ENCODE measurements at places on chromosomes 12 and 14.
A peak's percentile ranks its signal among the peaks of the same experiment; 100 is the strongest.

- no peak for DNase-seq
- H3K36me3 ChIP-seq, result no peaks in the 10 kb centered on the region
- H3K4me1 ChIP-seq, result no peaks in the 10 kb centered on the region
- no peak overlapping the region for H3K27ac ChIP-seq
Measured at GRCh38 chr12:2076196-2076570, 23.4 kb downstream of the CACNA1C start.

- no peaks in the 10 kb centered on the region for H3K36me3 ChIP-seq
- no peak for DNase-seq
- H3K4me1 ChIP-seq, result no peaks in the 10 kb centered on the region
- H3K4me3 ChIP-seq, result no peak overlapping the region
- H3K27me3 ChIP-seq, result no peaks in the 10 kb centered on the region
- no peak overlapping the region for H3K27ac ChIP-seq
Measured at GRCh38 chr14:34338056-34338455, 124.0 kb downstream of the SPTSSA start.

DNA sequence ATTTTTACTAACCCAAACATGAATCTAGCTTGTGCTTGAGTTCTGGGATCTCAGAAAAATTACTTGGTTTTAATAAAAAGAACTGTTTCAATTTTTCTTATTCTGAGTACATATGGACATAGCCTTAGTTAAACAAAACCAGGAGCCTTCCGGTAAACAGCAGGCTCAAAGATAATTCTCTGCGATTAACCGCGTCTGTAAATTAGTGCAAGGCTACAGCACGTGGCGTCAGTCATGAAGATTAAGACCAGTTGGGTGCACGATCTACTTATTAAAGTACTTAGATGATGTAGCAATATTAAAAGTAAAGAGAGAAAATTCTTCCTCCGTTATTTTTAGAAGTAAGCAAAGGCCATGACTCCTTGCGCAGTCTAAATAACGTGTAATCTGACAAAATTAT is 700 bp downstream of the KCNJ8 start:
- peak overlapping the region; percentile 62 for H3K27ac ChIP-seq
- H3K36me3 ChIP-seq, result no peaks in the 10 kb centered on the region
- H3K4me3 ChIP-seq, result peak overlapping the region; percentile 79
- DNase-seq, result no peak
- no peaks in the 10 kb centered on the region for H3K27me3 ChIP-seq
- H3K4me1 ChIP-seq, result peaks cover 4% of the 10 kb centered on the region

GRCh38 chr12:131102493-131102931 is 148.8 kb downstream of the ADGRD1 start:
- H3K4me3 ChIP-seq, result no peak overlapping the region
- no peak for DNase-seq
- peaks cover 13% of the 10 kb centered on the region for H3K27me3 ChIP-seq
- no peak overlapping the region for H3K27ac ChIP-seq

DNA sequence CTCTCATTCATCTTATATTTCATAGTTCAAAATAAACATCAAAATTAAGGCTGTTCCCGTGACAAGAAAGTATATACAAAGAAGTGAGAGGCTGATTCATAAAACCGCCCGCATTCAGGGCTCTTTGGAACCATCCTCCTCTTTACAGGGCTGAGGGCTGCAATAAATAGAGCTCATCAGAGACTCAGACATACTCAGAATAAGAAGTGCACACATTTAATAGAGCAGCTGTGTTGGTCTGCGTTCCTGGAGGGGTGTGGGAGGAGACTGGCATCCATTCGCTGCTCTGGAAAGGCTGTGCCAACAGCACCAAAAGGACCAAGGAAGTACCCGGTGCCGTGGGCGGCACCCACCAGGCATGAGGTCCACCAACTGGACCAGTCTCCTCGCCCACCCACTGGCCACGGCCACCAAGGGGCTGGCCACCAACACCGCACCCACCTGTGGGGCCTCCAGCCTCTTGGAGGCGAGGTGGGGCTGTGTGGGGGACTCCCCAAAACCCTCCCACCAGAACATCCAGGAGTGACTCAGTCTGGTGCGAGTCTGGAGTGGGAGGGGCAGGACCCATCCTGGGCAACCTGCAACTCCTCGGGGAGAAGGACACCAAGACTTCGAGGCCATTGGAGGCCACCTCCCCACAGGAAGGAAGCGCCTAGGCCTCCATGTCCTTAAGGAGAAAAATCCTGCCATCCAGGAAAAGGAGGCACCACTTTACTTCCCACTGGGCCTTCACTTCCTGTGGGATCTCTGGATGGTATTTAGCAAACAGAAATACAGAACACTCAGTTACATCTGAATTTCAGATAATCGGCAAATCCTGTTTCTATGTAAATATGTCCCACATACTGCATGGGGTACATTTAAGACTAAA is 32.7 kb downstream of the VCPKMT start:
- H3K4me1 ChIP-seq, result peaks cover 4% of the 10 kb centered on the region
- H3K27me3 ChIP-seq, result no peaks in the 10 kb centered on the region
- no peak overlapping the region for H3K27ac ChIP-seq

DNA sequence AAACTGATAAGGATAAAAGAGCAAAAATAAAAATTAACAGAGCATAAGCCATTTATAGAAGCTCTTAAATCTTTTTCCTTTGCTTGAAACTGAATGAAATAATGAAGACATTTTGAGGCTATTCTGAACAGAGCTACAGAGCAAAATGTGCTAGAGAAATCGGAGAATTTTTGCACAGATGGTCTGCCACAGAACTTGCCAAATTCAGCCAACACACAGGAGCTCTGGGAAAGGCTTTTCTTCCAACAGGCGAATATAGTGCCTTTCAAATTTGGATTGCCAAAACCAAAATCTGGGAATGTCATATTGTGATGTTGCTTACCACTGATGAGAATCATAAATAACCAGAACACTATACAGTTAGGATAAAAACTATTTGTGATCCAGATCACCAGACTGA is 406.3 kb downstream of the RPL10L start:
- no peaks in the 10 kb centered on the region for H3K36me3 ChIP-seq
- no peaks in the 10 kb centered on the region for H3K27me3 ChIP-seq
- H3K27ac ChIP-seq, result no peak overlapping the region
- DNase-seq, result no peak
- H3K4me1 ChIP-seq, result no peaks in the 10 kb centered on the region

- H3K27me3 ChIP-seq, result no peaks in the 10 kb centered on the region
- H3K27ac ChIP-seq, result no peak overlapping the region
- H3K36me3 ChIP-seq, result no peaks in the 10 kb centered on the region
- no peak for DNase-seq
- no peaks in the 10 kb centered on the region for H3K4me1 ChIP-seq
Measured at GRCh38 chr12:46407361-46407760, 34.8 kb upstream of the SLC38A2 start.

- H3K36me3 ChIP-seq, result peaks cover 5% of the 10 kb centered on the region
- no peak overlapping the region for H3K4me3 ChIP-seq
- no peaks in the 10 kb centered on the region for H3K27me3 ChIP-seq
- DNase-seq, result no peak
- peaks cover 14% of the 10 kb centered on the region for H3K4me1 ChIP-seq
Measured at GRCh38 chr12:108712925-108713203, 18.5 kb downstream of the CORO1C start.

GRCh38 chr12:76031081-76031413 is 529 bp downstream of the PHLDA1 start:
- peak overlapping the region; percentile 98 for H3K27ac ChIP-seq
- DNase-seq, result no peak
- H3K4me3 ChIP-seq, result peak overlapping the region; percentile 91
- H3K36me3 ChIP-seq, result peaks cover 37% of the 10 kb centered on the region

DNA sequence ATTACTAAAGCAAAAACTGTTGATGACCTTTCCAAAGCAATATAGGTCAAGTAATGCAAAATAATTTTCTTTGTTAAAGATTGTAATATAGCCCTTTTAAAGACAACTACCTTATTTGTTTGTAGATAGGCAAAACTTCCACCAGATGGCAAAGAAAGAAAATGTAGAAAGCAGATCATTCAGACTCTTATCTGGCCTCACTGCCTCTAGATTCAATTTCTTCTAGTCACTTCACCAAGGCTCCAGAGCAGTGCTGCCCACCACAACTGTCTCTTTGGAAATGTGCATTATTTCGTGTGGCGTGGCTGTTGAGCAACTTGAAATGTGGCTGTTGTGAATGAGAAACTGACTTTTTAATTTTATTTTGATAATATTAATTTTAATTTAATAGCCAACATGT is 127.1 kb downstream of the ITPR2 start:
- no peaks in the 10 kb centered on the region for H3K27me3 ChIP-seq
- H3K36me3 ChIP-seq, result no peaks in the 10 kb centered on the region
- DNase-seq, result no peak
- no peaks in the 10 kb centered on the region for H3K4me1 ChIP-seq

- no peak overlapping the region for H3K4me3 ChIP-seq
- no peaks in the 10 kb centered on the region for H3K27me3 ChIP-seq
- H3K27ac ChIP-seq, result no peak overlapping the region
- no peaks in the 10 kb centered on the region for H3K36me3 ChIP-seq
- no peak for DNase-seq
Measured at GRCh38 chr12:115259968-115260747, 576.2 kb upstream of the TBX3 start.

DNA sequence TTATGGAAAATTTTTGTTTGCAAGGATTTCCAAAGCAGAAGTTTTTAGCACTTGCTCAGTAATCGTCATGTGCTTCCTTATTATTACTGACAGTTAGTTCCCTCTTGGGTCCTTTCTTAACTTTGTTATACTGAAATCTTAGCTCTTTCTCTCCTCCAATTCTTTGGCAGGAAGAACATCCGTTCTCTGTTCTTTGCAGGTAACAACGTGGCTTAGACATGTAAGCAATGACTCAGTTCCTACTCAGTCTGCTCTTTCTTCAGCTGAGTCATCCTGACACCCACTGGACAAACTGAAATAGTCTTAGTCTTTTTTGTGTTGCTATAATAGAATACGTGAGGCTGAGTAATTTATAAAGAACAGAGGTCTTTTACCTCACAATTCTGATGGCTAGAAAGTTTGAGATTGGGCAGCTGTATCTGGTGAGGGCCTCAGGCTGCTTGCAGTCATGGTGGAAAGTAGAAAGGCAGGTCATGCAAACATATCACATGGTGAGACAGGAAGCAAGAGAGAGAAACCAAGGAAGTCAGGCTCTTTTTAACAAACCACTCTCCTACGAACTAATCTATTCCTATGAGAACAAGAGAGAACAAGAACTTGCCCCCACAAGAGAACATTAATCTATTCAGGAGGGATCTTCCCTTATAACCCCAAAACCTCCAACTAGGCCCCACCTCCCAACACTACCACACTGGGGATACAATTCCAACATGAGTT is 49.2 kb downstream of the TESPA1 start:
- no peaks in the 10 kb centered on the region for H3K27me3 ChIP-seq
- H3K27ac ChIP-seq, result peak overlapping the region; percentile 66
- H3K4me1 ChIP-seq, result no peaks in the 10 kb centered on the region
- DNase-seq, result peak; percentile 81

GRCh38 chr14:95664546-95664945 is 21.7 kb upstream of the TCL1B start:
- no peak overlapping the region for H3K4me3 ChIP-seq
- H3K4me1 ChIP-seq, result no peaks in the 10 kb centered on the region
- peaks cover 8% of the 10 kb centered on the region for H3K27me3 ChIP-seq
- no peak for DNase-seq
- H3K27ac ChIP-seq, result no peak overlapping the region
- H3K36me3 ChIP-seq, result no peaks in the 10 kb centered on the region

DNA sequence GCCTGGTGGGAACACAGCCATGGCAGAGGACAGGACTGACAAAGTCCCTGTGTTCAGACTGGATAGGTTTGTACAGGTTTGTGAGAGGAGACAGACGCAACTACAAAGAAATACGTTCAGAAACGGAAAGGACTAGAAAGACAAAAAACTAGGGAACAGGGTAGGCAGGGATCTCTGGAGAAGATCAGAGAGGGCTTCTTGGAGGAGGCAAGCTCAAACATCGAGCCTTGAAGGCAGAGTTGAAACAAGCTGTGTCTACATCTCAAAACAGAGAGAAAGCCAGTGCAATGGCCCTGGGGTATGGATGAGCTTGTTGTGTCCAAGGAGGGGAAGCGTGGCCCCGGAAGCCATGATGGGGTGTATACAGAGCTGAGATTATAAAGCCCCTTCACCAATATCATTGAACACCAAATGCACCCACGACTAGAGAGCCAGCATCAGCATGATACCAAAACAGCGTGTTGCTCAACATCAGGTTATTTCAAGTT is 89.6 kb upstream of the NCOR2 start:
- no peaks in the 10 kb centered on the region for H3K27me3 ChIP-seq
- peaks cover 45% of the 10 kb centered on the region for H3K4me1 ChIP-seq
- DNase-seq, result no peak
- no peak overlapping the region for H3K27ac ChIP-seq
- no peaks in the 10 kb centered on the region for H3K36me3 ChIP-seq

DNA sequence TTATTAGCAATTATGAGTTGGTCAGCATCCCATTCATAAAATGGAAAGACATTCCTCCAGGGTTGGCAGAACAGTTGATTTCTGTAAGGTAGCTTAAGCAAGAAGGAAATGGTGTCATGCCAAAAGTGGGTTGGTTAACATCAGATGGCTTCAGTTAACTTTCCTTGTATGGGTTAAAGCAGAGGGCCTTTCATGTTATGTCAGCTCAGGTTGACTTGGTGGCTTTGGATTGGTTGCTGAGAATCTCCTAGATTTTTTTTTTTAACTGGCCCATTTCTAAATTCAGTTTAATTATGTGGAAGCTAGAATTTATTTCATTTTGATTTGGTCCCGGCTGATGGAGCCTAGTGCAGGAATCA is 87.8 kb downstream of the BBS10 start:
- no peak overlapping the region for H3K27ac ChIP-seq
- H3K36me3 ChIP-seq, result no peaks in the 10 kb centered on the region
- H3K4me1 ChIP-seq, result no peaks in the 10 kb centered on the region
- H3K27me3 ChIP-seq, result no peaks in the 10 kb centered on the region
- peak overlapping the region; percentile 45 for H3K4me3 ChIP-seq

DNA sequence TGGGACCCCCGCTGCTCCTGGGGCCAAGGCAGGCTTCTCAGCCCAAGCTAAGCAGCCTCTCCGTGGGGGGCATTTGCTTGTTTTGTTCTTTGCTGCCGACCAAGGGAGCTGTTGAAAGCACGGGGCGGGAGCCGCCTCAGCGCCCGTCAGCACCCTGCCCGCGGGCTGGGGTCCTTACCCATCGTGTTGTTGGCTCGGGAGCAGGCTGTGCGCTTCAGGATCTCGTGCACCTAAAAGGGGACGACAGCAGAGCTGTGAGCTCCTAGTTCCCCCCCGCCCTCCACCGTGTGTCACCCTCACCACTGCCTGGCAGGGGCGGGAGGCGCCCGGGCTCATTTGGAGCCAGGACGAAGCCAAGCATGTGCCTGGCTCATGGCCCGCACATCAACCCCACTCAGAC is 117.5 kb downstream of the ANO2 start:
- peaks cover 3% of the 10 kb centered on the region for H3K27me3 ChIP-seq
- no peak overlapping the region for H3K4me3 ChIP-seq
- no peak overlapping the region for H3K27ac ChIP-seq
- H3K36me3 ChIP-seq, result no peaks in the 10 kb centered on the region

DNA sequence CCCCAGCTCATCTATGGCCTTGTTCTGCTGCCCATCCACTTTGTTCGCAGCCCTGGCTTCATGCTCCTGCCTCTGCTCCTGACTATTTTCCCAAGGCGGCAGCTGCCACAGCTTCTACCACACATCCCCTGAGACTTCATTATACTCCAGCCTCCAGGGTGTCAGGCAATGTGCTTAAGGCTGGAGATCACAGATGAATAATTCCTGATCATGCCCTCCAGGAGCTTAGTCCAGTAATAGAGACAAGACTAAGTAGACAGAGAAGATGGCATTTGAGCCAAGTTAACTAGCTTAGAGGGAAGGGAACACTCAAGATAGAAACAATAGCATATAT is 7.1 kb downstream of the TAPBPL start:
- peaks cover 3% of the 10 kb centered on the region for H3K4me1 ChIP-seq
- no peak overlapping the region for H3K4me3 ChIP-seq
- no peak for DNase-seq
- no peaks in the 10 kb centered on the region for H3K27me3 ChIP-seq
- H3K36me3 ChIP-seq, result peaks cover 53% of the 10 kb centered on the region
- H3K27ac ChIP-seq, result no peak overlapping the region
